HFFc6 (cell line): ENCODE measurements at places on chromosomes 7 and 10. TPM values are rescaled to one million over a fixed set of nuclear protein-coding genes. Genes with fewer than 3 reads are reported as not detected.

DNA sequence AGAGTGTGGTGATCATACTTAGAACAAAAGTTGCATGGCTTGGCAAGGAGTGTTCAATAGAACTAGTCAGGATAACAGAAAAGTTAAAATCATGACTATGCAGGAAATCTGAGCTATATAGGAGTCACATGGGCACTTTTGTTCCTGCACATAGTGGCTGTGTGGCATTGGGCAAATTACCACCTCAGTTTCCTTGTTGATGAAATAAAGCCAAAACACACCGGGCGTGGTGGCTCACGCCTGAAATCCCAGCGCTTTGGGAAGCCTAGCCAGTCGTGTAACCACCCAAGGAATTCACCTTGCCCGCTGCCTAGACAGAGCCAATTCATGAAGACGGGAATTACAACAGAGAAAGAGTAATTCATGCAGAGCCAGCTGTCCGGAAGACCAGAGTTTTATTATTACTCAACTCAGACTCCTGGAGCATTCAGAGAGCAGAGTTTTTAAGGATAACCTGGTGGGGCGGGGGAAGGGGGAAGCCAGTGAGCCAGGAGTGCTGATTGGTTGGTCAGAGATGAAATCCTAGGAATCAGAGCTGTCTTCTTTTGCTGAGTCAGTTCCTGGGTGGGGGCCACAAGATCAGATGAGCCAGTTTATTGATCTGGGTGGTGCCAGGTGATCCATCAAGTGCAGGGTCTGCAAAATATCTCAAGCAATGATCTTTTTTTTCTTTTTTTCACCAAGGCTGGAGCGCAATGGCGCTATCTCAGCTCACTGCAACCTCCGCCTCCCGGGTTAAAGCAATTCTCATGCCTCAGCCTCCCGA, 6.4 kb upstream of the MKRN1 start:
- DNase-seq, result no peak
- H3K4me1 ChIP-seq, result peaks cover 4% of the 10 kb centered on the region; the same call in 1 of the 2 replicates
- H3K4me3 ChIP-seq, result no peak overlapping the region
- H3K27ac ChIP-seq, result no peak overlapping the region
- peaks cover 4% of the 10 kb centered on the region for H3K27me3 ChIP-seq

DNA sequence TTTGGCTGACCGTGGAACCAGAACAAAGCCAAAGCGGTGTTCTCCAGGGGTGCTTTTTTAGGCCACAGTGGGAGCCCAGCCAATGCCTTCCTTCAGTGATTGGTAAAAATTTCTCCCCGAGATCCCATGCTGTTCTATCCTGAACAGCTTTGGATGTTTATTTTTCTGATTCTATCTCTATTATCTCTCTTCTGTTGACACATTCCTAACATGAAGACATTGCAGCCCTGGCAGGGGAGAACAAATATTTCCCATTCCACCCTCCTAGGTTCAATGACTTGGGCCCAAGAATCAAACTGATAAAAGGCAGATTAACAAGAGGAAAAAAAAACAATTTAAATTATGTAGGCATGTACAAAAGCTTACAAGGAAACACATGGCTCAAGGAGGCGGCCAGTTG, 162.7 kb downstream of the PFKFB3 start:
- no peak overlapping the region for H3K27ac ChIP-seq
- no peaks in the 10 kb centered on the region for H3K36me3 ChIP-seq
- H3K4me3 ChIP-seq, result no peak overlapping the region
- H3K4me1 ChIP-seq, result peaks cover 12% of the 10 kb centered on the region

- no peak overlapping the region for H3K4me3 ChIP-seq
- peaks cover 4% of the 10 kb centered on the region; the same call in 1 of the 2 replicates for H3K4me1 ChIP-seq
- H3K36me3 ChIP-seq, result no peaks in the 10 kb centered on the region
- H3K27ac ChIP-seq, result no peak overlapping the region
Measured at GRCh38 chr10:80284522-80284921, 4.9 kb downstream of the MAT1A start.

- H3K27ac ChIP-seq, result peak overlapping the region; percentile 94
- no peak for DNase-seq
- peaks cover 71% of the 10 kb centered on the region for H3K4me1 ChIP-seq
- H3K4me3 ChIP-seq, result peak overlapping the region; percentile 86
Measured at GRCh38 chr10:89303161-89303560, 1.3 kb downstream of the IFIT2 start.

GRCh38 chr10:112954974-112955581, 5.0 kb downstream of the TCF7L2 start:
- peaks cover 3% of the 10 kb centered on the region for H3K27me3 ChIP-seq
- H3K4me1 ChIP-seq, result peaks cover 68% of the 10 kb centered on the region
- H3K4me3 ChIP-seq, result peak overlapping the region; percentile 96
- peaks cover 18% of the 10 kb centered on the region for H3K36me3 ChIP-seq
- DNase-seq, result no peak
- peak overlapping the region; percentile 89 for H3K27ac ChIP-seq

- H3K36me3 ChIP-seq, result no peaks in the 10 kb centered on the region
- H3K4me1 ChIP-seq, result peaks cover 5% of the 10 kb centered on the region
- no peak overlapping the region for H3K27ac ChIP-seq
- H3K27me3 ChIP-seq, result peaks cover 41% of the 10 kb centered on the region
- DNase-seq, result no peak
- no peak overlapping the region for H3K4me3 ChIP-seq
Measured at GRCh38 chr7:20787660-20788419, 1.2 kb upstream of the SP8 start.

The ZNF212 gene
- 6.3 to 9.3 TPM (median 7.1 TPM) in 3 replicates for total RNA-seq

The LIPF gene
- total RNA-seq, result not detected in 3 replicates

DNA sequence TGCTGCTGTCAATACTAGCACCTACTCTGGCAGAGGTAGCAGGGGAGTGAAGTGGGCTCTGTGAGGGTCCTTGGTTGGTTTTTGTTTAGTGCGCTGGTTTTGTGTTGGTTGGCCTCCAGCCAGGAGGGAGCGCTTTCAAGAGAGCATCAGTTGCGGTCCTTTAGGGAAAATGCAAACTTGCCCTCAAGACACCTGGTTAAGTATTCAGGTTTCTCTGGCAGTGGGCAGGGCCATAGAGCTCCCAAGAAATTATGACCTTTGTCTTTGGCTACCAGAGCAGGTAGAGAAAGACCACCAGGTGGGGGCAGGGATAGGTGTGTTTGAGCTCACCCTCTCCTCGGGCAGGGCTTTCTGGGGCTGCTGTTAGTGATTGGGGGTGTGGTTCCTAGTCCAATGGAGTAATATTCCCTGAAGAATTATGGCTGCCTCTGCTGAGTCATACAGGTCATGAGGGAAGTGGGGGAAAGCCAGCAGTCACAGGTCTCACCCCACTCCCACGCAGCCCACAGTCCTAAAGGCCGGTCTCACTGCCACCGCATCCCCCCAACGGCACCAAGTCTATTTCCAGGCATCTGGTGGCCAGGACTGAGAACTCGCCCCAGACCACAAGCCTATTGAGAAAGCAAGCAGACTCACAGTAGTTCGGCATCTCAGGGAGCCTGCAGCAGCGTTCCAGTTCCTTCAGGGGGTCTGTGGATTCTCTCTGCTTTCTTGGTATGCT, 280.5 kb downstream of the SFMBT2 start:
- DNase-seq, result no peak
- no peak overlapping the region for H3K27ac ChIP-seq
- H3K36me3 ChIP-seq, result peaks cover 6% of the 10 kb centered on the region; the same call in 1 of the 2 replicates
- H3K4me3 ChIP-seq, result no peak overlapping the region
- H3K4me1 ChIP-seq, result no peaks in the 10 kb centered on the region

- no peaks in the 10 kb centered on the region; the same call in none of the 2 replicates for H3K27me3 ChIP-seq
- peaks cover 52% of the 10 kb centered on the region for H3K36me3 ChIP-seq
- DNase-seq, result peak; percentile 77
- H3K27ac ChIP-seq, result peak within 1 kb of the TSS; percentile 96
- H3K4me3 ChIP-seq, result peak within 1 kb of the TSS; percentile 98
Measured at GRCh38 chr7:99558306-99559174, at the start of gene ZNF655. TSS of gene ZNF655 (plus strand) at chr7:99558642. CDS start at chr7:99560560, 1,918 bp downstream.

- no peak for DNase-seq
- H3K27me3 ChIP-seq, result 0 out of 2 replicates have a peak, but pooled peaks cover 2% of the 10 kb centered on the region
- H3K4me1 ChIP-seq, result no peaks in the 10 kb centered on the region
Measured at GRCh38 chr7:69334701-69335100, 263.6 kb upstream of the AUTS2 start.

DNA sequence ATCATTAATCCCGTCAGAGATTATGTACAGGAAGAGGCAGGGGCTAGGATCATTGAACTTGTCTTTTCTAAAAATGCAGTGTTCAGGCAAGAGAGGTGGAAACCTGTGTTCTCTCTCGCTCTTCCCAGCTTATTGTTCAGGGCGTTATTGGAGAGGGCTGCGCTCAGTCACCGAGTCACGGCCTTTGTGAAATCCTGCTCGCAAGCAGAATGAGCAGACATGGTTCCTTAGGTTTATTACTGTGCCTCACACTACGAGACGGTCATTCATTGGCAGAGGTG, 631 bp upstream of the PRKRIP1 start:
- H3K27ac ChIP-seq, result peak overlapping the region; percentile 89
- peaks cover 4% of the 10 kb centered on the region; the same call in 1 of the 2 replicates for H3K27me3 ChIP-seq

GRCh38 chr7:87878208-87878735, 2.0 kb downstream of the DBF4 start:
- H3K4me3 ChIP-seq, result peak overlapping the region; percentile 99
- H3K4me1 ChIP-seq, result peaks cover 45% of the 10 kb centered on the region
- no peaks in the 10 kb centered on the region; the same call in 1 of the 2 replicates for H3K36me3 ChIP-seq
- no peaks in the 10 kb centered on the region; the same call in 1 of the 2 replicates for H3K27me3 ChIP-seq
- DNase-seq, result peak; percentile 12
- peak overlapping the region; percentile 97 for H3K27ac ChIP-seq

DNA sequence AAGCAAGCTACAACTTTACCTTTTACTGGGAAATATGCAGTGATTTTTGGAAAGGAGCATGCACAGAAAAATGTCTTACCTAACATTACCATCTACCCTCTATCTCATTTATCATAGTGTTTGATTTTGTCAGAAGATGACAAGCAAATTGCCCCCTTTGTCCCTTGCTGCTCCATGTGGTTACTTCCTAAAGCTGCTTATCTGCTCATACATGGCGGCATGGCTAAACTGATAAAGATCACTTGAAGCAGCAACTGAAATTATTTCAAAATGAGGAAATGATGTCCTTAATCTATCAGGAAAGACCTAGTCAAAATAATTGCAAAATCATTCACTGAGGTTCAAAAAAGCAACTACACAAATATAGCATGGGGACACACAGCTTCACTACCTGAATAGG, 1198.5 kb upstream of the SORCS1 start:
- H3K4me1 ChIP-seq, result peaks cover 15% of the 10 kb centered on the region; the same call in 1 of the 2 replicates
- no peak overlapping the region for H3K27ac ChIP-seq
- DNase-seq, result no peak

The AEBP1 gene
- 76.0 to 86.4 TPM (median 80.0 TPM) in 3 replicates for total RNA-seq

- H3K36me3 ChIP-seq, result no peaks in the 10 kb centered on the region
- H3K27ac ChIP-seq, result no peak overlapping the region
- DNase-seq, result no peak
- peaks cover 22% of the 10 kb centered on the region for H3K4me1 ChIP-seq
- H3K27me3 ChIP-seq, result peaks cover 7% of the 10 kb centered on the region
Measured at GRCh38 chr10:76034353-76035205, 603.2 kb downstream of the LRMDA start.

DNA sequence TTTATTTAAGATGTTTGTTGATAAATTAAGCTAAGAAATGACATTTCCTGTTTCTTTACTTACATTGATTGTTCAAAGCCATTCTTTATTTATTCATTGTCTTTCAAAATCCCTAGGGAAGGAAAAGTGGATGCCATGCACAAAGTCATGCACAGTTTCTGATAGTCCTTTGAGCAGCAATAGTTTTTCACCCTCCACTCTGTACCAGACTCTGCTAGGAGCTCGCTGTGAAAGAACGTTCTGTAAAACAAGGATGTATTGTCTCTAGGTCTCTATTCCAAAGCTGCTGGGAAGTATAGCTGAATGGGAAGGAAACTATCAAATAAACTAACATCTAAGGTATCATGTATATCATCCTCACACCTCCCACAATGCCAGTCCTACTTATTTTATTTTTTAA, 7.8 kb upstream of the NOC3L start:
- DNase-seq, result no peak
- H3K27ac ChIP-seq, result no peak overlapping the region
- H3K4me1 ChIP-seq, result no peaks in the 10 kb centered on the region
- H3K36me3 ChIP-seq, result no peaks in the 10 kb centered on the region
- H3K4me3 ChIP-seq, result no peak overlapping the region
- peaks cover 10% of the 10 kb centered on the region for H3K27me3 ChIP-seq

- no peaks in the 10 kb centered on the region for H3K4me1 ChIP-seq
- no peak overlapping the region for H3K27ac ChIP-seq
- no peaks in the 10 kb centered on the region for H3K36me3 ChIP-seq
- peaks cover 29% of the 10 kb centered on the region for H3K27me3 ChIP-seq
- no peak for DNase-seq
Measured at GRCh38 chr10:71881647-71882355, 30.8 kb upstream of the PSAP start.

GRCh38 chr7:79272938-79273337, 180.5 kb downstream of the MAGI2 start:
- peak overlapping the region; percentile 38 for H3K4me3 ChIP-seq
- H3K4me1 ChIP-seq, result peaks cover 56% of the 10 kb centered on the region
- H3K36me3 ChIP-seq, result peaks cover 16% of the 10 kb centered on the region
- peak overlapping the region; percentile 66 for H3K27ac ChIP-seq

DNA sequence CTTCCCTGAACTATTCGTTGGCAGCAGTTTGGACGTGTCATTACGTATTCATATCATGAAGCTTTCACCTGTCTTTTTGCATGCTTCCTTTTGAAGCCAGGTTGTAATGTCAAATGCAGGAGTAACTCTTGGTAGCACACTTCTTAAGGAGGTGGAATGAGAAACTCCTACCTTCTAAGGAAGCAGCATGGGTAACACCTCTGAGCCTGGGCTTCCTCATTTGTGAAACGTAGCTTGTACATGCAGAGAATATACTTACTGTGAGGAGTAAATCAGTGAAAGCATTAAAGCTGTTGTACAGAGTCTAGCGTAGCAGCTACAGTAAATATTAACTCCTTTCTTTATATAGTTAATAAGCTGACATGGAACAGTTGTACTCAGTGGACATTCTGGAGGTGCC, 21.1 kb downstream of the CUL1 start:
- peaks cover 26% of the 10 kb centered on the region for H3K36me3 ChIP-seq
- H3K4me3 ChIP-seq, result no peak overlapping the region
- no peak overlapping the region for H3K27ac ChIP-seq
- peaks cover 68% of the 10 kb centered on the region for H3K4me1 ChIP-seq

DNA sequence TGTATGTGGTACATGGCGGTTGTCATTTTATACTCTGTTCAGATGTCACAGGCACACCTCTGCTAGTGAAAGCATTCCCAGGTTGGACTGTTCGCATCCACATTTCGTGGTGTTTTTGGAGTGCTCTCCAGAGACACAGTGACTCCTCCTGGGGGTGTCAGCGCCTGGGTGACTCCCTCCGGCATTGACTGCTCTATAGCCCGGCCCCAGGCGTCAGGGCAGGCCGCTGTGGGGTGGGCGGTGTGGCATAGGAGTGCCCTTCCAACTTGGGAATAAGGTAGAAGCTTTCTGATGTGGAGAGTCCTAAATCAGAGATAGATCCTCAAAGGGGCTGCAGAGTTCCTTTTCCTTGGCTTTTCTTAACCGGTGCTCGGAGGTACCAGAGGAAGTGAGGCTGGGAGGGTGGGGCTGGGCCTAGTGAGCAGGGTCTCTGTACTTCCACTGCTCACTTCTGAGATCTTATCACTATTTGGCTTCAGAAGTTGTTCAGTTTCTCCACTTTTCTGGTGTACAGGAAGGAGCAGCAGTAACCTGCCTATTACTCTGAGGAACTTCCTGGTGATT, 32.3 kb downstream of the CCNY start:
- H3K27ac ChIP-seq, result no peak overlapping the region
- H3K4me1 ChIP-seq, result peaks cover 36% of the 10 kb centered on the region
- DNase-seq, result no peak
- no peaks in the 10 kb centered on the region; the same call in 1 of the 2 replicates for H3K27me3 ChIP-seq
- no peak overlapping the region for H3K4me3 ChIP-seq
